ENCODE measurements at places on chromosomes 12 and 14.

DNA sequence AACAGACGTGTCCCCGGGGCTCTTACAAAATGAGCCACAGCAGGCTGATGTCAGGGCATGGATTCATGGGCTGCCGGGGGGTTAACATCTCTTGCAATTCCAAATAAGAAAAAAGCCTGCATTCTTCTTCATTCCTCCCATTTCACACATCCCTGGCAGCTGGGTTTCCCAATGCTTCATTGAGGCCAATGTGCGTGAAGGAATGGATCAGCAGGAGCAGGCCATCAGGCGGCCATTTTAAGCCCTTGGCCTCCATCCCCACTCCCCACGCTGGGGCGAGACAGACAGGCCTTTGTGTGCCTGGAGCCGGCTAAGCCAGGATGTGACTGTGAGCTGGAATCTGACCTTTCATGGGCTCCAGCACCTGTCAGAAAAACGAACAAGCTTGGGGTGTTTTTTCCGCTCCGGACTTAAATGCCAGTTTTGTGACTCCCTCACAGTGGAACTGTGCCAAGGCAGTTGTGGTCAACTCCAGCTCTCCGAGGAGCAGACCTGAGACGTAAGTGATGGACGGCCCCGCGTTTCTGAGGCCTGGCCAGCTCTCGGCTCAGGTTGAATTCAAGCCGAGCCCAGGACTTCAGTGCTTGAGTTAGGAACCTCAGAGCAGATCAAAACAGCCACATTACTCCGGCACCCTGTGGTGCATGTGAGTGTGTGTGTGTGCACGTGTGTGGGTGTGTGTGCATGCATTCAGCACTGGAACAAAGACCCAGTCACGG lies 133.1 kb downstream of the TMEM30B start:
- no peak for DNase-seq
- no peak overlapping the region for H3K27ac ChIP-seq
- H3K4me1 ChIP-seq = peaks cover 8% of the 10 kb centered on the region
- H3K36me3 ChIP-seq = no peaks in the 10 kb centered on the region

DNA sequence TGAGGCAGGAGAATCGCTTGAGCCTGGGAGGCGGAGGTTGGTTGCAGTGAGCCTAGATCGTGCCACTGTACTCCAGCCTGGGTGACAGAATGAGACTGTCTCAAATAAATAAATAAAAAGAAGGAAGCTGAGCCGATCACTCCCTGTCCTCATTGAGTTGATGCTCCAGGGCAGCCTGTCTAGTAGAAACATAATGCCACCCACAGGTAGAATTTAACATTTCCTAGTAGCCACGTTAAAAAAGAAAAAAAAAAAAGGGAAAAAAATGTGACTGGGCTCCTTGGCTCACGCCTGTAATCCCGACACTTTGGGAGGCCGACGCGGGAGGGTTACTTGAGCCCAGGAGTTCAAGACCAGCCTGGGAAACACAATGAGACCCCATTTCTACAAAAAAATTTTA lies 135.7 kb downstream of the SCARB1 start:
- peaks cover 39% of the 10 kb centered on the region for H3K4me1 ChIP-seq
- H3K27ac ChIP-seq = peak overlapping the region; percentile 72
- no peak for DNase-seq
- H3K36me3 ChIP-seq = no peaks in the 10 kb centered on the region
- no peaks in the 10 kb centered on the region for H3K27me3 ChIP-seq
- no peak overlapping the region for H3K4me3 ChIP-seq

DNA sequence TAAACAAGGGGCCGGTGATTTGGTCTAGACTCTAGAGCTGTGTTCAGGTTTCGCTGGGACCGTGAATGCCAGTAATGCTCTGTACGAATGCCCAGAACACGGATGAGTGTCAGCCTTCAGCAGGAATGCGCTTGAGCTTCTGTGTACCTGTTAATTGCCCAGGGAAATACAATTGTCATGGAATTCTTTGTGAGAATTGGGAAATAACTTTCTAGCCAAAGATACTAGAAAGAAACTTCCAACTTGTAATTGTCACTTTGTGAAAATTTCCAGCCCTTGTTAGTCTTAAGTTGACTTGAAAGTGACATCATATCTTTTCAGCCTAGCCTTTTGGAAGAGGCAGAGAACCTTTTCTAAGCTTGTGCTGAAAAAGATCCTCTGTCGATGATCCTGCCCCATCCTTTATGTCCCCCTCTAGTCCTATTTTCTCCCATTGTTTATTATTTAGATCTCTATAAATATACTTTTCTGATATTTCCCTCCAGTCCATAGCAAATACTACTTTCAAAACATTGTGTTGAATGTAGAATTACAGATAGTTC lies 2.7 kb downstream of the CHST11 start:
- peaks cover 63% of the 10 kb centered on the region for H3K4me1 ChIP-seq
- H3K4me3 ChIP-seq = peak overlapping the region; percentile 94
- no peak for DNase-seq

DNA sequence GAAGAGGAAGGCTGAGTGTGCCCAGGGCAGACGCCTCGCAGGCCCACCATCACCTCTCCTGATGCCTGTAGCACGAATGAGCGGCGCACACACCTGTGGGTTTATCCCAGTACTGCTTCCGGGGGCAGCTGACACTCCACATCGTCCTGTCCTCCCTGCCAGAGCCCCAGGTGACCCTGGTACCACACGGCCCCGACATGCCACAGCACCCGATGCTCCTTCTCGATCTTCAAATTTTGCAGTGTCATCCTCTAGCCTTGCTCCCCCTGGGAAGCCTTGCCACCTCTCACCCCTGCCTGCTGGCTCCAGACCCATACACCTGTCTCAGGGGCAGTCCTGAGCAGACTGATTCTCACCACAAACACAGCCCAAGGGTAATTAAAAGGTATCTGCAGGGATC lies 40.6 kb downstream of the ANO2 start:
- H3K4me3 ChIP-seq = no peak overlapping the region
- no peaks in the 10 kb centered on the region for H3K36me3 ChIP-seq
- DNase-seq = no peak
- H3K27ac ChIP-seq = no peak overlapping the region

GRCh38 chr12:123050913-123051312 lies 70.4 kb downstream of the ARL6IP4 start:
- H3K36me3 ChIP-seq = no peaks in the 10 kb centered on the region
- H3K4me1 ChIP-seq = peaks cover 21% of the 10 kb centered on the region
- H3K27me3 ChIP-seq = no peaks in the 10 kb centered on the region
- no peak for DNase-seq
- H3K27ac ChIP-seq = no peak overlapping the region

- H3K4me3 ChIP-seq = no peak overlapping the region
- no peaks in the 10 kb centered on the region for H3K27me3 ChIP-seq
- DNase-seq = no peak
- H3K4me1 ChIP-seq = no peaks in the 10 kb centered on the region
- H3K36me3 ChIP-seq = no peaks in the 10 kb centered on the region
- H3K27ac ChIP-seq = no peak overlapping the region
These were observed 319.6 kb upstream of the RTL1 start for GRCh38 chr14:101223127-101223526.

- H3K27ac ChIP-seq = peak overlapping the region; percentile 44
- H3K36me3 ChIP-seq = no peaks in the 10 kb centered on the region
- no peaks in the 10 kb centered on the region for H3K27me3 ChIP-seq
- peaks cover 45% of the 10 kb centered on the region for H3K4me1 ChIP-seq
- peak; percentile 44 for DNase-seq
- H3K4me3 ChIP-seq = no peak overlapping the region
These were observed 466.0 kb downstream of the RAD51B start for GRCh38 chr14:68285421-68286179.

GRCh38 chr12:21300632-21301031 lies 34.1 kb downstream of the SLCO1A2 start:
- H3K27me3 ChIP-seq = no peaks in the 10 kb centered on the region
- no peak for DNase-seq
- no peaks in the 10 kb centered on the region for H3K36me3 ChIP-seq
- no peak overlapping the region for H3K27ac ChIP-seq
- no peaks in the 10 kb centered on the region for H3K4me1 ChIP-seq

GRCh38 chr12:96077081-96077480 lies 41.7 kb upstream of the LTA4H start:
- no peak for DNase-seq
- no peak overlapping the region for H3K27ac ChIP-seq
- H3K4me1 ChIP-seq = peaks cover 12% of the 10 kb centered on the region
- H3K4me3 ChIP-seq = no peak overlapping the region
- H3K27me3 ChIP-seq = no peaks in the 10 kb centered on the region
- H3K36me3 ChIP-seq = no peaks in the 10 kb centered on the region

GRCh38 chr12:59736359-59736758 lies 140.5 kb downstream of the SLC16A7 start:
- H3K4me3 ChIP-seq = no peak overlapping the region
- no peak overlapping the region for H3K27ac ChIP-seq
- no peaks in the 10 kb centered on the region for H3K4me1 ChIP-seq

GRCh38 chr12:64522316-64522715 lies 70.4 kb downstream of the TBK1 start:
- H3K4me3 ChIP-seq = no peak overlapping the region
- H3K27ac ChIP-seq = no peak overlapping the region
- H3K27me3 ChIP-seq = no peaks in the 10 kb centered on the region
- H3K36me3 ChIP-seq = no peaks in the 10 kb centered on the region
- DNase-seq = no peak
- H3K4me1 ChIP-seq = no peaks in the 10 kb centered on the region

GRCh38 chr12:39619316-39619659 lies 315 bp downstream of the ABCD2 start:
- peaks cover 6% of the 10 kb centered on the region for H3K4me1 ChIP-seq
- no peaks in the 10 kb centered on the region for H3K36me3 ChIP-seq
- peak overlapping the region; percentile 56 for H3K4me3 ChIP-seq
- peak overlapping the region; percentile 50 for H3K27ac ChIP-seq
- H3K27me3 ChIP-seq = no peaks in the 10 kb centered on the region
- no peak for DNase-seq

- peaks cover 23% of the 10 kb centered on the region for H3K4me1 ChIP-seq
- H3K36me3 ChIP-seq = no peaks in the 10 kb centered on the region
- H3K27me3 ChIP-seq = no peaks in the 10 kb centered on the region
- peak overlapping the region; percentile 44 for H3K27ac ChIP-seq
- no peak for DNase-seq
These were observed 57.9 kb downstream of the ANO6 start for GRCh38 chr12:45273717-45274271.

DNA sequence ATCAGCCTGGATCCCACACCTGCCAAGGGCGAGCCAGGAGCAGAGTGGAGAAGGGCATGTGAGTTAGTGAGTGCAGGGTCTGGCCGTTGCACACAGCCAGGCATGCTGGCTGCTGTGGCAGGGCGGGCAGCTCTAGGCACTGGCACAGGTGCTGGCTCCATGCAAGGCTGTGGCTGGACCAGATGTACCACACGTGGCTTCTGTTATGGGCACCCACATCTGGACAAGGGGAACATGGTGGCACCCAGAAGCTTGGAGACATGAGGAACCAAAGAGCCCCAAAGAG lies 20.1 kb downstream of the SERPINA3 start:
- no peak for DNase-seq
- H3K36me3 ChIP-seq = no peaks in the 10 kb centered on the region
- H3K27ac ChIP-seq = no peak overlapping the region
- H3K4me3 ChIP-seq = no peak overlapping the region
- H3K27me3 ChIP-seq = no peaks in the 10 kb centered on the region

GRCh38 chr12:113548467-113548866 lies 76.8 kb upstream of the LHX5 start:
- no peaks in the 10 kb centered on the region for H3K4me1 ChIP-seq
- no peak overlapping the region for H3K27ac ChIP-seq
- no peak for DNase-seq
- H3K36me3 ChIP-seq = no peaks in the 10 kb centered on the region

- no peak overlapping the region for H3K4me3 ChIP-seq
- H3K36me3 ChIP-seq = peaks cover 37% of the 10 kb centered on the region
- H3K4me1 ChIP-seq = no peaks in the 10 kb centered on the region
- DNase-seq = no peak
- peak overlapping the region; percentile 31 for H3K27ac ChIP-seq
These were observed 7.9 kb downstream of the C1S start for GRCh38 chr12:7068240-7068993.

DNA sequence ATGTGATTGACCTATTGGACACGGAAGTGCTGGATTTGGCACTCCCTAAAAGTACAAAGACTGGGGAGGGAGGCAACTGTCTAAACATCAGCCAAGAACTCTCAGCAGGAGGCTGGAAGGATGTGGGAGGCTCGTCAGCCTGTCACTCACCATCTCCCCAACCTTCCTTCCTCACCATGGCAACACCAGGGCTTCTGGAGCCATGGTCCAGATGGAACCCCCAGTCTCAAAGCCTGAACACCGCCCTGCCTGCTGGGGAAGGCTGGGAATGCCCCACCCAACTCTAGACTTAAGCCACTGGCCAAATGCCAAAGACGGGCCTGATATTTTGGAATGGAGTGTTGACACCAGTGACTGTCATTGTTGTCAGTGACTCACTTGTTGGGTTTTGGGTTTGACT lies 55.3 kb downstream of the GALNT16 start:
- no peak for DNase-seq
- H3K27ac ChIP-seq = no peak overlapping the region
- H3K4me3 ChIP-seq = no peak overlapping the region
- no peaks in the 10 kb centered on the region for H3K27me3 ChIP-seq
- no peaks in the 10 kb centered on the region for H3K36me3 ChIP-seq

DNA sequence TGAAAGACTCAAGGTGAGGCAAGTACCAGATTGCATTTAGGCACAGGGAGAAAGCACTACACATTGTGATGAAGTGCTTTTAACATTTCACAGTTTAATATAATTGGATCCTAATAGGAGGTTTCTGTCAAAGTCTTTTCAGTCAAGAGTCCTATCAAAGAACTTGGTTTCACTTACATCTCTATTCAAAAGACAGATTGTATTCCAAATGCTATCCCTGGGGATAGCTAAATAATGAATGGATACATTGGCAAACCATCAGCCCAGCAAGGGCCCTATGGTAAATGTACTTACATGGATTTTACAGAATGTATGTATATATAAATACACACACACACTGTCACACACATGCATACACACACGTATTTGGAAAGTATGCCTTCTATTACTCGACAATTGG lies 655.5 kb upstream of the FLRT2 start:
- no peaks in the 10 kb centered on the region for H3K36me3 ChIP-seq
- H3K4me3 ChIP-seq = no peak overlapping the region
- no peak overlapping the region for H3K27ac ChIP-seq

GRCh38 chr14:69612014-69612782 lies 802 bp downstream of the SUSD6 start:
- DNase-seq = peak; percentile 54
- H3K4me3 ChIP-seq = peak overlapping the region; percentile 80
- peak overlapping the region; percentile 93 for H3K27ac ChIP-seq

DNA sequence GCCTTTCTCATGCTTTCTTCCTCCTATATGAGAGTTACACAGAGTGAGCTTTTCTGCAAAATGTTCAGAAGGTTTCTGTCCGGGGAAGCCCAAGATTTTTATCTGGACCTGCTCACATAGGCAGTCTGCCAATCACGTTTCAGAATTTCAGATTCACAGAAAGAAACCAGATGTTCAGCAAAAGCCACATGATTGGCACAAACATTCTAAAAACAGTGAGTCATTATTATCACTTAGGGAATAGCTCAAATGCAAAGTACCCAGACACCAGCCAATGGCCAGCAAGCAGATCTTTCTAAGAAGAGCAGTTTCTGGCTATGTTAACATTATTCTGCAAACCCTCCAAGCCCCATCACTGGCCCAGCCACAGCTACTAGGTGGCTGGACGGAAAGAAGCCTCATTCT lies 1558.5 kb upstream of the TMEM132C start:
- no peaks in the 10 kb centered on the region for H3K36me3 ChIP-seq
- DNase-seq = no peak
- H3K27me3 ChIP-seq = no peaks in the 10 kb centered on the region

Measured in lower lobe of right lung (tissue), 2 donors.